ENCODE measurements at places on chromosomes 12 and 14. TPM values are rescaled to one million over a fixed set of nuclear protein-coding genes. Genes with fewer than 3 reads are reported as not detected.

The CARMIL3 gene
- total RNA-seq, result 4.2 TPM

The GDF3 gene
- total RNA-seq, result not detected

The KLRK1 gene
- 0.19 TPM for total RNA-seq

The ADSS1 gene
- total RNA-seq, result 0.91 TPM

The MYH6 gene
- 0.82 TPM for total RNA-seq

The ANKS1B gene
- total RNA-seq, result 2.0 TPM

The PTHLH gene
- not detected for total RNA-seq

The DPPA3 gene
- total RNA-seq, result not detected

The OR6C76 gene
- total RNA-seq, result not detected

The PRPF39 gene
- total RNA-seq, result 78.1 TPM

The CINP gene
- 33.5 TPM for total RNA-seq

The HOXC12 gene
- total RNA-seq, result not detected

The KRT81 gene
- not detected for total RNA-seq

The RTN1 gene
- not detected for total RNA-seq

The SERPINA5 gene
- total RNA-seq, result not detected

The TEX52 gene
- not detected for total RNA-seq

The PLCZ1 gene
- not detected for total RNA-seq

The GALNT9 gene
- 0.34 TPM for total RNA-seq

The RHEBL1 gene
- total RNA-seq, result 12.2 TPM

All from activated T-helper 17 cell treated with anti-CD3 and anti-CD28 coated beads, Interleukin-2, amount 50 U/mL, for 72 hours (primary cell).